ENCODE measurements at places on chromosomes 2 and 18.

- no peak for DNase-seq
These were observed 191.5 kb upstream of the SALL3 start for GRCh38 chr18:78788161-78788560.

DNA sequence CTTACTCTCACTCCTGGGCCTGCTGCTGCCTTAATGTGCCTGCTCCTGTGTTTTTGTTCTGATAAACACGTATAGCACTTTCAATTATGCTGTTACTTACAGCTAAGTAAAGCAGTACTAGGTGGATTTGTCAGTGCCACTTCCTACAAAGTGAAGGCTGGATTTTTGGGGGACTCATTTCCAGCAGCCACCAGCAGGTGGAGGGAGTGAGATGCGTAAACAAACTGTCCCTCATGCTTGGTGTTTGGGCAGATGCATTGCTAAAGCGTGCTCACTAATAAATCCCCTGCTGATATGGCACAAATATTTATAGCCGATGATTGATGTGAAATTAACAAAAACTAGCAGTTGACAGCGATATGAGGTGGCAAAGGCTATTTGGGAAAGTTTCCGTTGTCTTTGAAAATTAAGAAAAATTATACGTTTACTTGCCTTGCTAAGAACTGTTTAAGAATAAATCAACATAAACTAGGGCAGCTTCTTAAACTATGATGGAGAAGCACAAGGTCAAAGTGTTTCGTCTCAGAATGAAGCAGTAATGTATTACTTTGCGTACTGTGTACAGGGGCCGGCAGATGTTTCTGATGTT lies 101.7 kb downstream of the AGAP1 start:
- DNase-seq: peak; percentile 37

DNA sequence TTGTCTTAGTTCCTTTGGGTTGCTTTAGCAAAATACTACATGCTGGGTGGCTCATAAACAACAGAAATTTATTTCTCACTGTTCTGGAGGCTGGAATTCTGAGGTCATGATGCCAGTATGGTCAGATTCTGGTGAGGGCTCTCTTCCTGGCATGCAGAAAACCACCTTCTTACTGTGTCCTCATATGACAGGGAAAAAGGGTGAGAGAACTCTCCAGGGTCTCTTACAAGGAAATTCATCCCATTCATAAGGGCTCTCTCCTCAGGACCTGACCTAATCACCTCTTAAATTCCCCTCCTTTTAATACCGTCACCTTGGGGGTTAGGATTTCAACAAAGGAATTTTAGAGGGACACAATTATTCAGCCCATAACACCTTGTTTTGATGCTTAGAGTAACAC lies 243.1 kb upstream of the TNP1 start:
- DNase-seq: no peak

GRCh38 chr18:70331456-70332097 lies 42.7 kb downstream of the SOCS6 start:
- DNase-seq: no peak
